CMK (cell line): ENCODE measurements at places on chromosomes 2 and 18.

DNA sequence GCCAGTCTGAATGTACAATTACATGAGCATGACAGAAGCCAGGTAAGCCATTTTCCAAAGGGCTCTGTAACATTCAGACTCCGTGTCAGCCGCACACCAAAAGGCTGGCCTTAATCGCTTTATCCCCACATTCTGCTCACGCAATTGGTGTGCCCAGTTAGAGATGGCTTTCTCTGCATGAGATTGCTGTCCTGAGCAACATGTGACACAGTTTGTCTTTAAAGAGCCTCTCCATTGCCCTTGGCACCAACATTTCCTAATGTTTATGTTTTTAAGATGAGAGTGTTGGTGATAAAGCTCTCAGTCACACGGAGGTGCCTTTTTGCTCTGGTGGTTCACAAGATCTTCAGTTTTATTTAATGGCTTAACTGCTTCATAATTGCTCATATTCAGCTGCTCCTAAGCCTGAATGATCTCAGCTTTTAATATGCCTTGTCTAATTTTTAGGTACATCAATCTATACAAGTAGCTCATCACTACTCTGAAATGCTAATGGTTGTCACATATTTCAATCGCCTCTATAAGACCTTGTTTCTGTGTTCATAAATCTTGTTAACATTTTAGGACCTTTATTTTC is 164.8 kb upstream of the ACVR2A start:
- DNase-seq: no peak

DNA sequence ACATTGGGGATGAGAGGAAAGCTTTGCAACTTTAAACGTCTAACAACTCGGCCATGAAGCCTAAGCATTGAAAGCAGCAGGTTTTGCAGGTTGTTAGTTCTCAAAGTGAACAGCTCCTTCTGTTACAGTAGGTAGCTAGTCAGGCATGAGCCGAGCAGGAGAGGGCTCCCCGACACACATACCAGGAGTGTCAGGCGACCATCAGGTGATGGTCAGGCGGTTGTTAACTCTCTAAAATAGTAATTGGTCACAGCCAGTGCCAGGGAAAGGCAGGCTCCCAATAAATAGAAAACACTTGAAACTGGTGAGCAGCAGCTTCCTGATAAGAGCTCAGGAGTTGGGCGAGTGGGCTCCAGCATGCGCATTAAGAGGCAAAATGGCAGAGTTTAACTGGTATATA is 53.5 kb upstream of the DAPL1 start:
- no peak for DNase-seq

DNA sequence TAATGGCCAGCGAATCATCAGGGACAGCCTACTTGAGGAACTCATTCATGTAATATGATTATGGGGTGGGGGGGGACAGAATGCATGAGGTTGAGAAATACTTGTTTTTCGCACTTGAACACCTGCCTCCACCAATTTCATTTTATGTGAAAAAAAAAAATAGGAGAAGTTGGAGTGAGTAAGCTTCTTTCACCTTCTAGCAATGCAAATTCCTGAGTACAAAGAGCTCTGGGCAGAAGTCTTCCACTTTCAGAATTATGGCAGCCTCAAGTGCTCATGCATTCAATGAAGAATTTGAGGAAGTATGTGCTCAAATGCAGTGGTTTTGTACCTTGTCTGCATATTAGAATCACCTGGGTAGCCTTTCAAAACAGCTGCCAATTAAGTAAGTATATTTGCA is 40.1 kb upstream of the GPD2 start:
- no peak for DNase-seq

DNA sequence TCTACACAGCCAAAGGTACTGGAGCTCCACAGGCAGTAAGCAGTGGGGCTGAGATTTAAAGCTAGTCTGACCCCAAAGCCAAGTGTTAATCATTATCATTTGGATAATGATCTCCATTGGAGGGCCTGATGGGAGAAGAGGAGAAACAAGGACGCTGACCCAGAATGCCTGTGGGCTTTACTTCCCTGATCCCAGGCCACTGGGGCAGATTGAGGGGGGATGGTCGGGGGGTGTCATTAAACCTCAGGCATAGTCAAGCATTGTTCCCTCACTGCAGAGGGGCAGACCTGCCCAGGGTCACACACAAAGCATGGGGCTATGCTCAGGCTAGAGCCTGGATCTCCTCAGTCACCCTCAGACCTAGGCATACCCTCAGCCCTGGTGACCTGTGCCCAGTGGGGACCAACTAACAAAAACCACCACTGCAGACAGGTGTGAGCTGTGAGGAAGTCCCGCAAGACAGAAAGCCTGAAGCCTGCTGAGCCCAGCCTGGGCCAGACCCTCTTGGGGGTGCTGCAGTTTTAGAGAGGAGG is 53.4 kb downstream of the SDC1 start:
- DNase-seq: no peak

DNA sequence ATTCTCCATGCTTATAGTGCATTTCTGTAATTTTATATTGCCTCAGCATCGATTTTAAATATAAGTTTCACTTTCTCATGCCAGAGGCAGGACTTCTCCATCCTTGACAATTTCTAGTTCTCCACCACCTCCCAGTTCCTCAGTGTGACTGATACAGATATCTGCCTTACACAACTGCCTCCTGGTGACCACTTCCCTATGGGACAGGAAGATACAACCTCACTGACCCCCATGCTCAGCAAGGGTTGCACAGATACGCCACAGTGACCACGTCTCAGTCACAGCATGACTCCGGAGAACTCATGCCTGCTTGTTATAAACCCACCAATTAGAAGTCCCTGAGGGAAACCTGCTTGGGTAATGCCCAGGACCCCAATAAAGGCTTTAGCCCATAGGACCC is 284.0 kb upstream of the MC4R start:
- DNase-seq: peak; percentile 74

DNA sequence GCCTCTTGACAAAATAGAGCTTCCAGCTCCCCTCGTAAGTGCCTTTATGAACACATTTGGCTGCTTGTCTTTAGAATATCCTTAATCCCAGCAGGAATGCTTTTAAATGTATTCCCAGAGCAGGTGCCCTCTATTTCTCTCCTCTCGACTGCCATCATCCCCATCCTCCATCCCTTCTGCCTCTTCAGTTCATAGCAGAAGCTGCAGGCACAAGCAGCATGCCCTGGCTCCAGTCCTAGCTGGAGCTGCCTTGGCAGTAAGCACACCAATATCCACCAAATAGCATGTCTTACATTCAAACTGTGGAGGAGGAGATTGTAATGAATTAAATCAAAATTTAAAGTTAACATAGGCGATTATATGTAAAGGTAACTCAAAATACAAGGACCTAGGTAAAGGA is 891.3 kb upstream of the SLC39A10 start:
- no peak for DNase-seq

GRCh38 chr2:231707625-231707926 is 749 bp upstream of the PTMA start:
- no peak for DNase-seq

- no peak for DNase-seq
Observed at GRCh38 chr2:40348665-40349064, 103.2 kb downstream of the SLC8A1 start.

GRCh38 chr18:34495506-34495905 is 214.6 kb upstream of the DTNA start:
- DNase-seq: no peak

GRCh38 chr2:82591718-82592117 is 1867.4 kb downstream of the SUCLG1 start:
- DNase-seq: no peak

- no peak for DNase-seq
Observed at GRCh38 chr2:147632198-147632597, 212.6 kb upstream of the ACVR2A start.
